ENCODE measurements at places on chromosomes 1 and 21. TPM values are rescaled to one million over a fixed set of nuclear protein-coding genes. Genes with fewer than 3 reads are reported as not detected.

DNA sequence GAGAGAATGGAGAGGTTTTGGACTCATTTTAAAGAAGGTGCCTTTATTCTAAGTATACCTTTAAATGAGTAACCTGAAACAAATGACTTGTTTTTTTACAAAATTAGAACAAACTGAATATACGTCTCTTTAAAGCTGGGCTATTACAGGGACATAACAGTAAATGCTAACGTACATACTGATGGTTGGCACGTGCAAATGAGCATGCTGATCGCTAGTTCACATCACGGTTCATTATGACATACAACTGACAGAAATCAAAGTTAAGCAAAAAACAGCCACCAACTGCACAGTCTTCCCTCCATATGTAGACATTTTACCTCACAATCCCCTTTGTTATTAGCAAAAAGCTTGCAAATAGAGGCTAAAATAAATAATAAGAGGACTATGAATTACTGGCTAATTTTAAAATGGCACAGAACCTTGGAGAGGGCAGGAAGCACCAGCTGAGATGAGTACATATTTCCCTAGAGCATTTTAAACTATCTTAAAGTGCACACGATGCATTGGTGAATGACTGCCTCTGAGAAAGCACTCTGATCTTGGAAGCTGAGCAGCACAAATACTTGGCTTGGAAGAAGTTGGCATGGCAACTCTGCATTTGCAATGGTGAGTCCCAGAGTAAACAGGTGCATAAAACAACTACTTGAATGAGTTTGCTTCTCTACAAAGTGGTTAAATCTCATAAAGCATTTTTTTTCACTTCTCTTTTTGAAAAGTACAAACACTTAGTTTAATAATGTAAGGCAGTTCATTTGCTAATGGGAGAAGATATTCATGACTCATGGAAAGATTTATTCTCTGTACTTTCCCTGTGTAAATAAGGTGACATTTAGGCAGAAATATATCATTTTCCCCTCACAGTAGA, 204.7 kb downstream of the LHX8 start:
- H3K27ac ChIP-seq = no peak overlapping the region
- no peaks in the 10 kb centered on the region for H3K27me3 ChIP-seq
- no peak overlapping the region for H3K4me3 ChIP-seq
- H3K4me1 ChIP-seq = no peaks in the 10 kb centered on the region
- no peaks in the 10 kb centered on the region for H3K36me3 ChIP-seq

DNA sequence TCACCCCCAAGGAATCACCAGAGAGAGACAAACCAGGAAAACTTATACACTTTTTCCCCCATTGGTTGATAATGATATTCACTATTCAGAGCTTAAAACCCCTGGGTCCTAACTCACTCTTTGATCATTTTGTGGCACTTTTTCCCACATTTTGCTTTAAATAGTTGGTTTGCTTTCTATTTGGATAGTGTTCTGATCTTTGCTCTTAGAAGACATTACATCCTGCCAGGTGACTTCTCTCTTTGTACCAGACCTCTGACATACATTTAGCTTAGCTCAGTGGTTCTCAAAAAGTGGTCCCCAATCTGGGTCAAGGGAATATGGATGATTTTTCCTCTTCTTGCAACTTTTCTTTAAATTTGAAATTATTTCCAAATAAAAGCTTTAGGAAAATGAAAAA, 228.4 kb downstream of the RPS6KC1 start:
- no peak overlapping the region for H3K27ac ChIP-seq
- no peaks in the 10 kb centered on the region for H3K4me1 ChIP-seq
- H3K4me3 ChIP-seq = no peak overlapping the region
- H3K36me3 ChIP-seq = peaks cover 13% of the 10 kb centered on the region

DNA sequence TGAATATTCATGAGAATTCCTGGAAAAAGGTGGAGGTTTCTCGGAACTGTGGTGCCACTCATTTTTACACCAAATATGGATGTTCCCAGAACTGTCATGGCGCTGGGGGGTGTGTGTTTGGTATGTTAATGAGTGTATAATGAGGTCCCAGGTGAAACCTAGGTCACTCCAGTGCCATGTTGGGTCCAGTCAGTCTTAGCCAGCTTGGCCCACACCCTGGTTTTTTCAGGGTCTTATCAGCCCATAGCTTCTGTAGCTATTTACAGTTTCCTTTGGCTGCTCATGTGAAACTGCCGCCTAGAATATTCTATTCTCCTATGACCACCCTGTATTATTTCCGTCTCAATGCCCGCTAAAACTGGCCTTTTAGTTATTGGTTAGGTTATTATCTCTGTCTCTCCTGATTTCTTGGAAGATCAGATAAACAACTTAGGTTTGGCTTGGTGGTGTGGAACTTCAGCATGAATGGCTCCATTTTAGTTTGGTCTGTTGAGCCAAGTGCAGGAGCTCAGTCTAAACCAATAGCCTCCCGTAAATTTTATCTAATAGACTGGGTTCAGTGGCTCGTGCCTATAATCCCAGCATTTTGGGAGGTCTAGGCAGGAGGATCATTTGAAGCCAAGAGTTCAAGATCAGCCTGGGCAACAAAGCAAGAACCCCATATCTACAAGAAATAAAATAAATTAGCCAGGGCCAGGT, 42.1 kb upstream of the EDARADD start:
- H3K27ac ChIP-seq = no peak overlapping the region
- no peak overlapping the region for H3K4me3 ChIP-seq
- no peak for DNase-seq
- H3K4me1 ChIP-seq = no peaks in the 10 kb centered on the region
- no peaks in the 10 kb centered on the region for H3K36me3 ChIP-seq

DNA sequence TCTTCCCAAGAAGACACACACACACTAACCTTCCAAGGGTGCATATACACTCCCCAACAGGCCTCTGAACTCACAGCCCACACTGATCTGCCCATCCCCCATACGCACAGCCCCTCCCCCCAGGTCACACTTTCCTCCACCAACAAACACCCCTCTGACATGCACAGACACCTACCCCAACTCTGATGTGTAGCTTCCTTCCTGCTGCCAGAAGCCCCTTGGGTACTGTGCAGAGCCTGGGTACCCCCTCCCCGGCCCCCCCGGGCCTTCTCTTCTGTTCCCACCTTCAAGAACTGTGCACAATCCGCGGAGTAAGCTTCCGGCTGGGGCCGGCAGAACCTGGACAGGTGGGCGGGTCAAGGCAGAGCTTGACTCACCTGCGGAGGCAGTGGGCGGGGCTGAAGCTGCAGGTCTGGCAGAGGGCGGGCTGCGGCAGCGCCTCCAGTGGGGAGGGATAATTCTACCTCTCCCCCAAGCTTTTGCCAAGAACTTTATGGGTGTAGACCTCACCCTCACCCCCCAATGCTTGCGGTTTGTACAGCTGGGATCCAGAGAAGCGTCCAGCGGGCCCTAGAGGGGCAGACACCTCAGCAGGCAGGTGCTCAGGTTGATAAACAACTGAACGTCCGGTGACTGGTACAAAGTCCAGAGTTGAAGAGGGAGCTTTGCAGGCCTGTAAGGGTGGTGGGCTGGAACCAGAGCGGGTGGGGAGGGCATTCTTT, at the start of gene C1orf210:
C1orf210 (minus strand) TSS at position 313 of the 722 bp plus-strand sequence. CDS start 2,311 bp downstream, outside the sequence.
- no peak within 1 kb of the TSS for H3K4me3 ChIP-seq
- H3K36me3 ChIP-seq = no peaks in the 10 kb centered on the region
- no peak within 1 kb of the TSS for H3K27ac ChIP-seq
- H3K27me3 ChIP-seq = no peaks in the 10 kb centered on the region
- DNase-seq = no peak
- no peaks in the 10 kb centered on the region for H3K4me1 ChIP-seq

The TMEM79 gene
- 3.7 TPM for total RNA-seq

The CDC20 gene
- 0.42 TPM for total RNA-seq

The EIF3I gene
- 149 TPM for total RNA-seq

All from tibial nerve (tissue), 4 donors.